NCI-H2081 (cell line): ENCODE measurements at places on chromosomes 7 and 10.

GRCh38 chr10:107168738-107169137 is 4.2 kb upstream of the SORCS1 start:
- no peak for DNase-seq

DNA sequence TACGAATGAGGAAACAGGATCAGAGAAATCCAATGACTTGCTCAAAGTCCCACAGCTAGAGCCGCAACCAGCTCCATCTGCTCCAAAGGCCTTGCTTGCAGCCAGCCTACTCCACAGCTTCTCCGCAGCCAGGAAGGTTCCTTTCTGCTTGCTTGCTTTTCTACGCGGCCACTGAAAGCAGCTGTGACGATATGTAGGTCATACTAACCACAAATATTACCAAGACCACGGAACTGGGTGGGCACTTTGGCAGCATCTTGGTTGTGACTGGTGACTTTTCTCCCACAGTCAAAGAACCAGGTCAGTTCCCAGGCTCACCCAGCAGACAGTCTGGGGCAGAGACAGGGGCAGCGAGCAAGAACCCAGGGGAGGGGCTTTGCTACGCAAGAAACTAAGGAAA is 86.4 kb downstream of the FAM53B start:
- no peak for DNase-seq

GRCh38 chr10:10589540-10590303 is 427.9 kb upstream of the CELF2 start:
- DNase-seq: no peak

- DNase-seq: no peak
Observed at GRCh38 chr10:8039321-8039881, 15.1 kb upstream of the GATA3 start.

GRCh38 chr7:4257146-4258111 is 424.7 kb upstream of the FOXK1 start:
- no peak for DNase-seq

GRCh38 chr7:108503112-108504026 is 22.6 kb downstream of the PNPLA8 start:
- no peak for DNase-seq

DNA sequence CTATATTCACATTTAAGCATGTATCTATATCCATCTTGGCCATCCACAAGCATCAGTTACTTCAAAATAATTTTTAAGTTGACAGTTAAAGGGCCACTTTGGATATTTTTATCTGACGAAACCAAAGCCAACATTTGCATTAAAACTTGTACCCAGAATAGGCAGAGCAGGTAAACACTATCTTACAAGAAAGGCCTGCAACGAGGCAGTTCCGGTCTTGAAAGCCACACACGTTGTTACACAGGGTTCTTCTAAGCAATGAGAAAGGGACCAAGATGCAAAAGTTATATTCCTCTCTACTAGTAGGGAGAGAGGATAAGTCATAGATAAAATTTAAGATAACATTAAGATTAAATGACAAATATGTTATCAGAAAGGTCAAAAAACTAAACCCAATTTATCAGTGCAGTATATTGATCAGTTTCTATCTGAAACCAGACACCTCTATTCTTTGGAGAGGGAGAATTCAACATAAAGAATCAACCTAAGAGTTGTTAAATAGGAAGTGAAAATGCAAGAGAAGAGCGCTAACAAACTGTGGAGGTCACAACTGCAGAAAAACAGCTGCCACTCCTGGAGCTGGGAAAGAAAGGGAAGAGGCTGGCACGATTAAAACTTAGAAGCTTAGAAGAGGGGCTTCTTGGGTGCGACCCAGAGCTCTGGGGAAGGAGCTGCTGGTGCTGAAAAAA is 701.3 kb downstream of the TNS3 start:
- DNase-seq: no peak

DNA sequence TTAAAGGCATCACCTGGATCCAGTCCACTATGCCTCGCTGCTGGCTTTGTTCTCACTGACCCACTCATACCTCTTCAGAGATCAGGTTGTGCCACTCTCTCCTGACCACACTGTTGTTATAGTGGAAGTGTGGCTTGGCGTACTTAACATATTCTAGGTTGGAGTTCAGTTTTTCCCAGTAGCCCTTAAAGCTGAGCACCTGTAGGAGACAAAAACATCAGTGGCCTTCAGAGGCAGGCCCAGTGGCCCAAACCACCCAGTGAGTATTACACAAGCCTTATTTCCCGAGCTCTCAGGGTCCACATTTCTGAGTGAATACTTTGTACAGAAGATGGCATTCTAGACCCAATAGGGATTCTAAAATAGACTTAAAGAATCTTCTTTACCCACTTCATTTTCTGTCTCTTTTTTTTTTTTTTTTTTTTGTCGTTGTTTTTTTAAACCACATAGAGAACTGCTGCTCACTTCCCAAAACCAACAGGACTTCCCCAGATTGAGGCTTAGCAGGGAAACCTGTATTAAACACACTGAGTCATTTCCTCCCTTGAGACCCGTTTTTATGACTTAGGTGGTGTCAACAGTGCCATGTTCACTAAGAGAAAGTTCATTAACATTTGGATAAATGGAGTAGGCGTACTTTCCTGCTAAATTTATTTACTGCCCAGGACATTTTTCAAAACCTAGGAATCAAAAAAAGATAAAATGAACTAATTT is 85.8 kb downstream of the GSAP start:
- peak; percentile 41 for DNase-seq

- DNase-seq: no peak
Observed at GRCh38 chr7:155001756-155002410, 1.0 kb downstream of the PAXIP1 start.

DNA sequence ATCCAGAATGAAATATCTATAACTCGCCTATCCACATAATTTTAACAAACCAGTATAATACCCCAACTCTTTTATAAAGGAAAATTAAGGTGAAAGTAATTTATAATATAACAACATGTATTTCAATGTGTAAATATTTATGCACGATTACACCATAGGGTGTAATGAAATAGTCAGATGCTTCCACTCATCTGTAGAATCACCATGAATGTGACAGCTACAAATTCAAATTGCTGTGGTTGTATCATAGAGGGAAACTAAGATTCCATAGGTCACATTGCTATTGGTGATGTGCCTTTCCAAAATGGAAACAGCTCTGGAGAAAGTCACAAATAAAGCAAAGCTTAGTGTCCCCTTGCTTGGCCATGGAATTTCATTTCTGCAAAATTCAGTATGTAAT is 95.7 kb downstream of the CPED1 start:
- no peak for DNase-seq

- DNase-seq: no peak
Observed at GRCh38 chr10:87619705-87620104, 40.0 kb upstream of the PAPSS2 start.

- no peak for DNase-seq
Observed at GRCh38 chr7:2781636-2782035, 62.5 kb downstream of the GNA12 start.

DNA sequence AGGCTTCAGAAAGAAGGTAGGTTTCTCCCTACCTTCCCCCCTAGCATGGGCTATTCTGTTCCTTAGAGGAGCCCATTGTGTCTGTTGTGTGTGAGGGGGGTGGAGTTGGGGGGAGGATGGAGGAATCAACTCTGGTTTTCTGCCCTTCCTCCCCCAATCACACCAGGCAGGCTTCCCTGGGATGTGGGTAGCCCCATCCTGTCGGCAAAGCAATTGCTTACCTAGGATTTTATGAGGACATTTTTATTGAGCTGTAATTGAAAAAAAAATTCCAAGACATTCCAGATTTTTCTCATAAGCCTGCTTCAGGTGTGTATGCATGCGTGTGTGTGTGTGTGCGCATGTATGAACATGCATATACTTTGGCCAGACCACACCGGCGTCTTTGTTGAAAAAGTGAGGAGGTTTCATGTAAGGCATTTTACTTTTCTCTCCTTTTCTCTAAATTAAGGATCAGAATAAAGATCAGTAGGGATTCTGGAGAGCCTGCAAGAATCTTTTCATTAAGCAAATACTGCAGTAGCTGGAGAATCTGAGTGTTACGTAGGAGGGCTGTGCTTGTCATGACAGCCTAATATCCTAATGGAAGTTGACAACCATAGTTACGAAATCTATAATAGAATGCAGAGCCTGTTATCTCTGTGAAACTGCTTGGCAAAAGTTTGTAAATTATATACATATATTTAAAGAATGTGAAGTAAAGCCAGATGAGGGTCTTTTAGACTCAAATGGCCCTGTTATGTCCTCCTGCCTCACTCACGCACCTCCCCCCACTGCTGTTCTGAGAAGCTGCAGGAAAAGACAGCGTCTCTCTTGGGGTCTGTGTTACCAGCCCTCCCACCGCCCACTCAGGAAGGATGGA is 27.3 kb upstream of the SAMD8 start:
- DNase-seq: no peak

GRCh38 chr10:132433671-132434340 is 36.8 kb downstream of the PWWP2B start:
- no peak for DNase-seq

DNA sequence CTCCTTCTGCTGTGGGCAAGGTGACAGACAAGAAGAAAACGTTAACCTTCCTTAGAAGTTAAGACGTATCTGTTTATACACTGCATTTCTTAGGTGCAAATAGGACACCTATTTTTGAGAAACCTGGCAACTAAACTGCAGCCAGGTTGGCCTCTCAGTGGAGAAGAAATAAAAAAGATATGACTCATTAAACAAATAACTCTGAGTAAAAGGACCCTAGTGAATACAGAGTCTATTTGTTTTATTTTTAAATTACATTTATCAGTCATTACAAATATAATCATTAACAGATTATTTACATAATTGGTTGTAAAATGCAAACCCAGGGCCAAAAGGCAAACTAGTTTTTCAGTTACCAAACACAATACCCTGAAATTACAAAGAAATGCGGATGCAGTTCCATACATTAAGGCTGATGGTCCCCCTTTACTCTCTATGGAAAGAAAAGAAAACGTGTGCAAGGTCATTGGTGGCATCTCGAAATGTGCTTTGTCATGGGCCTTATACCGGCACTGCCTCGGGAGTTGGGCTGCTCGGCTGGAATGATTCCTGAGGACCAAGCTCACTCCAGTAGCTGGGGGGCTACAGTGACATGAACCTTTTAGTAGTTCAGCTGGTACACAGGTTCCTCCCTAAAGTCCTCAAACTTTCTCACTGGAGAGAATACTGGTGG is 38.4 kb downstream of the ADRB1 start:
- DNase-seq: no peak

DNA sequence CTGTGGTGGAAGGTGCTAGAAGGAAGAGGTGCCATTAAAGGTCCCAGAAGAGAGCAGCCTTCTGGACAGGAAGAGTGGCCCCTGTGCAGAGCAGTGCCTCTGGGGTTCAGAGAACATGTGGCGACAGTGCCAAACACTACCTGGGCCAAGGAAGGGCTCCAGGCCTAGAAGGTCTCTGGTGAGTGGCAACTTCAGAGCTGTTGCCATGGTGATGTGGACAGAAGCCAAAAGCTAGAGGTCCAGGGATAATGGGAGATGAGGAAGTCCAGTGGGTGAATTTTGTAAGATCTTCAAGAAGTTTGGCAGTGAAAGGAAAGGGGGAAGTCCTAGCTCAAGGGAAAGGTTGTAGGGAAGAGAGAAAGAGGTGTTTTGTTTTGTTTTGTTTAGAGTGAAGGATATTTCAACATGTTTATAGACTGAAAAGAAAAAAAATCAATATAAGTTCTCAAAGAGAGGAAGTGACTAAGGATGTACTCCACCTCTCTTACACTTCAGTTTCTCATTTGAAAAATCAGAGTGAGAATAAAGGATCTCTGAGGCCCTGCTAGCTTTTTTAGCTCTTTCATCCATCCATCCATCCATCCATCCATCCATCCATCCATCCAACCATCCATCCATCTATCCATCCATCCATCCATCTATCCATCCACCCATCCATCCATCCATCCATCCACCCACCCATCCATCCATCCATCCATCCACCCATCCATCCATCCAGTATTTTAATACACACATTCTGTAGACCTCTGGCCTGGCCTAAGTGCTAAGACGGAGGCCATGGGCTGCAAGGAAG is 77.1 kb upstream of the DUSP5 start:
- DNase-seq: no peak
